ENCODE measurements at places on chromosomes 7 and 10.

DNA sequence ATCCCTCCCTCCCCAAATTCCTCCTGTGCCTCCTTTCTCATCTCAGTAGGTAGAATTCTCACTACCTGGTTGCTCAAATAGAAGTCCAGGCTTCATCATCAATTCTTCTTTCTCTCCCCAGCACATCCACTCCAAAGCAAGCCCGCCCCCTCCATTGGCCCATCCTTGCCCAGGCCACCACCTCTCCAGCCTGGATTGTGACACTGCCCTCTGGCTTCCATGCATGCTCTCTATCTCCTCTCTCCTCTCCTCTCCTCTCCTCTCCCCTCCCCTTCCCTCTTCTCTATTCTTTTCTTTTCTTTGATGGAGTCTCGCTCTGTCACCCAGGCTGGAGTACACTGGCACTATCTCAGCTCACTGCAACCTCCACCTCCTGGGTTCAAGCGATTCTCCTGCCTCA lies 144.9 kb downstream of the UBE2H start:
- DNase-seq, result no peak

DNA sequence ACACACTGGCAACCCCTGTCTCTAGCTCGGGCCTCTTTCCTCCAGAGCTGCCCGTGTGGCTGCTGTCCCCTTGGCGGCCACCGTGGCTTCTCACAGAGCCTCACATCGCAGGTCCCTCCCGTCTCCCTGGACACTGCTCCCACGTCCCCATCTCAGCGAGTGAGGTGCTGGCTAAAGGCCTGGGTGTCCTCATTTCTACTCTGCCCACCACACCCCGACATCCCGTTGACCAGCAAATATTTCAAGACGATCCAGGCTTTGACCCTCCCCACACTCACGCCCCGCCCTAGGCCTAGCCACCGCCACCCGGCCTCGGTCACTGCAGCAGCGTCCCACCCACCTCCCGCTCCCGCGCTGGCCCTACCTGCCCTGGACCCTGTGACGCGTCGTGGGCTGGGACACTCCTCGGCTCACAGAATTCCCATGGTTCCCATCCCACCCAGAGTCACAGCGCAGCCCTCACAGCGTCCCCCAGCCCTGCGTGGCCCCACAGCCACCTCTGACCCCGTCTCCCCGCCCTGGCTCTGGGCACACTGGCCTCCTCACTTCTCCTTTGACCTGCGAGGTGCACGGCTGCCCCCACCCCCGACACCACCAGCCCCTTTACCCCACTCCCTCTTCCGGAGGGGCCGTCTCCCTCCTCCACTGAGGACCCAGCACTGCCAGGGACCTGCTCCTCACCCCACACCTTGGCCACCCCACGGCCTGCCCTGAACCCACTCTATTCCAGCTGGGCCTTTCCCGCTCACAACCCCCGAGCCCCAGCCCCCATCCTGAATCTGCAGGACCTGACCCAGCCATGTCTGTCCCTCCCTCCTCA lies 6.9 kb downstream of the ADAP1 start:
- DNase-seq, result no peak

DNA sequence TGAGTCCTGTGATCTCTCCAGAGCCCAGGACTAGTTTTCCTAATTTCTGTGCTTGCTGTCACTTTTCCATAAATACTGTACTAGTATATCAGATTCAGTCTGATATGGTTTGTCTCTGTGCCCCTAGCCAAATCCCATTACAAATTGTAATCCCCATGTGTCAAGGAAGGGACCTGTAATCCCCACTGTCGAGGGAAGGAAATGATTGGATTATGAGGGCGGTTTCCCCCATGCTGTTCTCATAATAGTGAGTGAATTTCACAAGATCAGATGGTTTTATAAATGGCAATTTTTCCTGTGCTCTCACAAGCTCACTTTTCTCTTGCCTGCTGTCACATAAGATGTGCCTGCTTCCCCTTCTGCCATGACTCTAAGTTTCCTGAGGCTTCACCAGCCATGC lies 54.8 kb upstream of the IFRD1 start:
- no peak for DNase-seq

DNA sequence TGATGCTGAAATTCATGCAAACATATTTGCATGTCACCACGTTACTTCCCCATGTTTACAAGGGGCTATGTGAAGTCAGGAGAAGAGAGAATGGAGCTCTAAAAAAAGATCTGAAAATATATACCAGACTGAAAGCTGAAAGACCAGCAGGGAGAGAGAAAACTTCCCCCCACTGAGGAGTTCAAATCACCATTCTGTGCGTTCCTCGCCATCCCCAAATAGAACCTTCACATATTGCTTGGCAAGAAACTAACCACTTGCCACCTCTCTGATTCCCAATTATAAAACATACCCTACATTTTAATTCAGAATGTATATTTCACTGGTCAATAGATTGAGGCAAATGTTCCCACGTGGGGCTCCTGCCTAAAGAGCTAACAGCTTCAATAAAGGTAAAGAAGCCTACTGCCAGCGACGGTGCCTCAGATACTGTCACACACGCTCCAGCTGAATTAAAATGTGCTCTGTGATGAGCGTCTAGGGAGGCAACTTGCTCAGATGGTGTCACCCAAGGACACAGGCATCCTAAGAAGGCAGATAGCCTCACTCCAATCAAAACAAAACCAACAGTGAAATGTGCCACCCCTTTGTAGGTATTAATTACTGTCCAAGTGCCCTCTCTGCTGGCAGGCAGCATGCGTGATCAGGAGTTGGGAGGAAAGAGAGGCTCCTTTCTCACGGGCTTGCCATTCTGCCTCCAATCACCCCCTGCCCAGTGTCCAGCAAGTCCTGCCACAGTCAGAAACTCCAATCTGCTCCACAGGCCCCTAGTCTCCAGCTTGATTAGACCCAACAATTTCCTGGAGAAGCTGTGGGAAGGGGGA lies 298.2 kb downstream of the GRID1 start:
- no peak for DNase-seq

DNA sequence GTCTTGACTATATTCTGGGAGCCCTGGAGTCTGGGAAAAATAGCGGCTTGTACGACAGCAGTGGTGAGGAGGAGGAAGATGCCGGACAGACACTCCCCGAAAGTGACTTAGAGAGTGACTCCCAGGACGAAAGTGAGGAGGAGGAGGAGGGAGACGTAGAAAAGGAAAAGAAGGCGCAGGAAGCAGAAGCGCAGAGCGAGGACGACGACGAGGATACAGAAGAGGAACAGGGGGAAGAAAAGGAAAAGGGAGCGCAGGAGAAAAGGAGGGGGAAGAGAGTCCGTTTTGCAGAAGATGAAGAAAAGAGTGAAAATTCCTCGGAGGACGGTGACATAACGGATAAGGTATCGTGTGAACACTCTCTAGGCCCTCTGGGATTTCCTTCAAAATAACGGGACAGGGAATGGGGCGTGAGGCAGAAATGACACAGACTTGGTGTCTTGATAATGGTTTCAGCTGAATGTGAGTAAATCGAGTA lies 908 bp downstream of the NOM1 start:
- no peak for DNase-seq

DNA sequence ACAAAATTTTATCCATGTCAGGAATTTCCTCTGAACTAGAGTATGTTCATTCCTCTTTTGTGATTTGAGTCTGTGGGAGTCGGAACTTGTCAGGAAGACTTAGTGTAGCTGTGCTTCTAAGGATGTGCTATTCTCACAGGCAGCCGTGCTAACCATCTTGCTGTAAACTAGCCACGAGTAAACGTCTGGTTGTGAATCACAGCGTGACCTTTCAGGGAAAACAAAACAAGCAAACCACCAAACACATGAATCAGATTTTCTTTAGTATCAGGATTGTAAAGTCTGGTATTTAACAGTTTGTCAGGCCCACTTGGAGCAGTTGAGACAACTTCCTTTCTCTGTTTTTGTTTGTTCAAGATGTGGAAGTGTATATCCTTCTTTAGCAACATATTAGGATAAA lies 32.0 kb downstream of the AUTS2 start:
- DNase-seq, result peak; percentile 57

DNA sequence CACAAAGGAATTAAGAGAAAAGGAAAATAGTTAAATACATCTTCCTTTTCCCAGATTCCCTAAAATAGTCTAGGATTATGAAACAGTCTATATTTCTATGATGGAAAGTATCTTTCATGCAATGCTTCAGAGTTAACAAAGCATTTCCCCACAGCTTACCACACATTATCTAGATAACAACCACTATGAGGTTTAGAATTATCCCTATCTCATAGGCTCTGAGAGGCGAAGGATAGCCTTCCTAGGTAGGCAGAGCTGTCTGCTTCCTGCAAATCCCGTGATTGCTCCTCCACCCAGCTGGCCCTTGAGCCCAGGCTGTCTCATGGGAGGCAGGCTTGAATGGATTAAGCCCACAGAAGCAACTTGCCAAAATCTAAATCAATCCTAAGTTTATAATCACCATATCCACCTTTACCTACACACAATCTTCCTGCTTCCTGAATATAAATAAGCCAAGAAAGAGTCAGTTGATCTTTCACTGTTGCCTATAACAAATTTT lies 321.4 kb upstream of the AOAH start:
- DNase-seq, result peak; percentile 31

- DNase-seq, result no peak
Observed at GRCh38 chr7:151431281-151431767, 8.6 kb downstream of the CRYGN start.

- DNase-seq, result peak; percentile 66
Observed at GRCh38 chr7:123633553-123633952, 22.1 kb upstream of the LMOD2 start.

DNA sequence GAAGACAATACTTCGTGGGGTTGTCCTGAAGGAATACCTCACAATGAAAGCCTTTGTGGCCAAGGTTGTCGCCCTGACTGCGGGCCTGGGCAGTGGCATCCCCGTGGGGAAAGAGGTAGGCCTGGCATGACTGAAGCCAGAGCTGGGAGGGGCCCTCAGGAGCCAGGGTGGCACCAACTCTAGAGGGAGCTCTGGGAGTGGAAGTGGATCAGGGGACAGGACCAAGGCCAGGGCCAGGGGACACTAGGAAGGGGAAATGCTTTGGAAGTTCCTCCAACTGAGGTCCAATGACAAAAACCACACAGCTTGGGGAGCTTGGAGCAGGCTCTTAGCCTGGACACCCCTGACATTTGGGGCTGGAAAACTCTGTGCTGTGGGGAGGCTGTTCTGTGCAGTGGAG lies 5.8 kb downstream of the CLCN1 start:
- DNase-seq, result no peak

GRCh38 chr10:132550366-132551092 lies 12.9 kb downstream of the INPP5A start:
- no peak for DNase-seq

Measured in amniotic epithelial cell (primary cell).